ENCODE measurements at places on chromosomes 2 and 18.

- DNase-seq = no peak
Measured at GRCh38 chr2:19474128-19474527, 115.7 kb upstream of the OSR1 start.

GRCh38 chr18:32851936-32852335, 79.1 kb upstream of the KLHL14 start:
- DNase-seq = no peak

- no peak for DNase-seq
Measured at GRCh38 chr2:59761966-59762365, 791.5 kb downstream of the BCL11A start.

DNA sequence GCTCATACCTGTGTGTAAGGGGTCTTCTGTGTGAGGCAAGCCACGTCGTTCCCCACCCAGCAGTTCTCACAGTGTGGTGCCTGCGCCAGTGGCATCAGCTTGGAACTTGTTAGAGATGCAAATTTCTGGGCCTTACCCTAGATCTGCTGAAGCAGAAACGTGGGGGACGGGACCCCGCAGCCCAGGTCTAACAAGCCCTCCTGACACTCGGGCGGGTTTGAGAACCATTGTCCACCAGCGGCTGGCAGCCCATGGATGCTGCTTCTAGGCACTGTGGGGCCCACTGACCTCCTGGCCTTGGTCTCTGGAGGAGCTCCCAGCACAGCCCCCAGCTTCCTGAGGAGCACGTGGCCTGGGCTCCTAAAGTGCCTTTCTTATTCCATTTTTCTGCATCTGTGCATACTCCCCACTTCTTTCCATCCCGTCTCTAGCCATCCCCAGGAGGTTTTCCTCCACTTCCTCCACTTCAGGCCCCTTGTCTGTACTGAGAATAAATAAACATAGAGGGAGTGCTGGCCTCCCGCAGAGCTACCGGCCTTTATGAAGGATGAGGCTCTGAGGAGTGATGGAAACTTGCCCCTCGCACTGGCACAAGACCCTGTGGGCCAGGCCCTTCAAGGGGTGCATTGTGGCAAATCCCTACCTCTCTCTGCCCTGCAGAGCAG, 94.3 kb downstream of the GALR1 start:
- DNase-seq = no peak

DNA sequence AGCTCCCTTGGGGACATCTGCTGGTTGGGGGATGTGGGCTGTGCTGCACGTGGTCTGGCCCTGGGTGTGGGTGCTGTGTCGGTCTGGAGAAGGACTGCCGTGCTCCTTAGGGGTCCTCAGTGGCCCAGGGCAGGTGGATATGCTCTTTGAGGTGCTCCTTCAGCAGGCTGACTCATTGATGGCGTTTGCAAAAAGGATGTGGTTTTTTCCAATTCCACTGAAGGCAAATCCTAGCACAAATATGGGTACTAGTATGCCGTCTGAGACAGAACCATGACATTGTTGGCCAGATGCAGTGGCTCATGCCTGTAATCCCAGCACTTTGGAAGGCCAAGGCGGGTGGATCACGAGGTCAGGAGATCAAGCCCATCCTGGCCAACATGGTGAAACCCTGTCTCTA, 3.3 kb downstream of the PPP1R7 start:
- no peak for DNase-seq

GRCh38 chr18:3162181-3162580, 57.6 kb downstream of the MYOM1 start:
- no peak for DNase-seq

DNA sequence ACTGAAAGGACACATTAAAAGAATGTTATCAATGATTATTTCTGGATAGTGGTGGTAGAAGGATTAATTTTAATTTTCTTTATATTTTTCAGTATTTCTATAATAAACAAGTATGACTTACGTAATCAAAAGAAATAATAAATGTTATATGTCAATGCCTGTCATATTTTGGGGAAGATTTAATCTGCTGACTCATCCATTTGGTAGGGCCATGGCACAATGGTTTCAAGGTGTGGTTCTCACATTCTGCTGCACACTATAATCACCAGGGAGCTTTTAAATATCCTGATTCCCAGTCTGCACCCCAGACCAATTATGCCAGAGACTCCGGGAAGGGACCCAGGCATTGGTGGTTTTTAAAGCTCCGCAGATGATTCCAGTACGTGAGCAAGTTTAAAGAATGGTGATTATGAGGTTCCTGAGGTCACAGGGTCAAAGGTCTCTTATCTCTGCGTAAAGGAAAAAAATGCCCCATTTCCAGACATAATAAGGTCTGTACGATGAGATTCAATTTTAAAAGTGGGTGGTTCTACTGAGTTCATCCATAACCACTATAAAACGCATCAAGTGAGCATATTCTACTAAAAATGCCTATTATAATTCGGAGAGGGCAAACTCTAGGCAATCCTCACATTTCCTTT, 27.2 kb downstream of the WIPF1 start:
- no peak for DNase-seq
